PC-3 (cell line): ENCODE measurements at places on chromosomes 12 and 14.
A peak's percentile ranks its signal among the peaks of the same experiment; 100 is the strongest.

DNA sequence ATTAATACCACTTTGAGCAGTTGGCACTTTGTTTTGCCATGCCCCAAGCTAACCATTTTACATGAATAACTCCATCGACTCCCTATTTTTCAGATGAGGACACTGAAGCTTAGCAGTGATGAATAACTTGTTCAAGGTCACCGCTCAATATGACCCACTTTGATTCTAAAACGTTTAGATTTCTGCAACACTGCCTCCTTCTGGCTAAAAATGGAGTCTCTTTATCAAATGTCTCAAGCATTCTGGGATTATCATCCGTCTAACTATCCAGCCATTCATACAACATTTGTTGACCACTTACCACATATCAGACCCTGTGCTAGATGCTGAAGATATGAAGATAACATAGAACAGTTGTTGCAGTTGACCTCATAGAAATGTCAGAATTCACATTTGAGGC, 298.0 kb downstream of the PPFIA2 start:
- no peak for DNase-seq

GRCh38 chr12:2070440-2071045, 17.8 kb downstream of the CACNA1C start:
- DNase-seq, result no peak

DNA sequence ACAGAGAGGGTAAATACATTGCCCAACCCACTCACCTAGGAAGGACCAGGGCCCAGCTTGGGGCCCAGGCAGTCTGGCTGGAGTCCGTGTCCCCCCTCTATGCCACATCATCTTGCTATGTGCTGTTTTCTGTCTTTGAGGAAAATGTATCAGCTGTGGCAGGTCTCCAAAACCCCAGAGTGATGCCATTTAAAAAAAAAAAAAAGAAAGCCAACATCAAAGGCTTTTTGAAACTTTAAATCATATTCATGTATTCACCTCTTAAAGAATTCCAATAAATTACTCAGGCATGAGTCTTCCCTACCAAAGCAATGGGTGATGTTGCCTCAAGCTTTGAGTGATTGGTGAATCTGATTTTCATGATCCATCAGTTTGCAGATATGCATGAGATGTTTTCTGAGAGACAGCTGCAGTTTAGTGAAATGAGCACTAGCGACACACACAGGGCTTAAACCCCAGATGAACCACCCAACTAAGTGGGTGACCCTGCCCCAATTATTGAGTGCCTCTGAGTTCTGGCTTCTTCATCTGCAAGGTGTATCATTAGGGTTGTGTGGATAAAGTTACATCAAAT, 6.1 kb downstream of the KRT81 start:
- peak; percentile 93 for DNase-seq

- no peak for DNase-seq
Measured at GRCh38 chr14:80316441-80316840, 105.1 kb upstream of the DIO2 start.

DNA sequence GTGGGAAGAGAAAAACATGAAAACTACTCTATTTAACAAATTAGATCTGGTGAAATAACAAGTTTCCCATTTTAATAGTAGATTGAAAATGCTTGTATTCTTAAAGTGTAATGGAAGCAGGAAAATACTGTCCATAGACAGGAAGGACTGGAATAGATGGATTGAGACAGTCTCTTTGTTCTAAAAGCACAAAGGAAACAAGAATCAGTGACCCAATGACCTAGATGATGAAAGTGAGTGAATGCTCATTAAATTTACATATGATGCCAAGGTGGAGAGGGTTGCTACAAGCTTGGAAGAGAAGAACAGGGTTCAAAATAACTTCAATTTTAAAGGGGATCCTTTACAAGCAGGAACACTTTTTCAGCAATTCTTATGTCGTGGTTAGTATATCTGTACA, 233.1 kb downstream of the TRHDE start:
- DNase-seq, result no peak

- DNase-seq, result no peak
Measured at GRCh38 chr12:21337959-21338744, 3.4 kb upstream of the SLCO1A2 start.

- no peak for DNase-seq
Measured at GRCh38 chr12:41944216-41944615, 200.5 kb downstream of the GXYLT1 start.

GRCh38 chr14:103696070-103696402, 19.2 kb downstream of the XRCC3 start:
- no peak for DNase-seq

GRCh38 chr14:90383731-90384542, 12.9 kb upstream of the CALM1 start:
- DNase-seq, result peak; percentile 39

DNA sequence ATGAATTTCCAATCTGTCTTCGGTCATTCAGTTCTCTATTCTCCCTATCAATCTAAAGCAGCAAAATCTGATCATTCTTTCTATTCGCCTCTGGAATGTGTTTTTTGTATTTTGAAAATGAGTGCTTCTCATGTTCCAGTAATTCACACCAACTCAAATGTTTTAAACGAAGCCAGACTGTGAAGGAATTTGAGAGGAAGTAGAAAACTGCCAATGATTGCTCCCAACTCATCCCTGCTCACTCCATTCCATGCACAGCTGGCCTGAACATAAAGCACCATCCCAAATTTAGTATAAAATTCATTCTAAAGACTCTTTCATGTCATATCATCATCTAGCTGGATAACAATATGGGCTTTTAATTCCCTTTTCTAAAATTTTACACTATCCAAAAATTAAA, 123.8 kb downstream of the DUSP6 start:
- DNase-seq, result no peak

DNA sequence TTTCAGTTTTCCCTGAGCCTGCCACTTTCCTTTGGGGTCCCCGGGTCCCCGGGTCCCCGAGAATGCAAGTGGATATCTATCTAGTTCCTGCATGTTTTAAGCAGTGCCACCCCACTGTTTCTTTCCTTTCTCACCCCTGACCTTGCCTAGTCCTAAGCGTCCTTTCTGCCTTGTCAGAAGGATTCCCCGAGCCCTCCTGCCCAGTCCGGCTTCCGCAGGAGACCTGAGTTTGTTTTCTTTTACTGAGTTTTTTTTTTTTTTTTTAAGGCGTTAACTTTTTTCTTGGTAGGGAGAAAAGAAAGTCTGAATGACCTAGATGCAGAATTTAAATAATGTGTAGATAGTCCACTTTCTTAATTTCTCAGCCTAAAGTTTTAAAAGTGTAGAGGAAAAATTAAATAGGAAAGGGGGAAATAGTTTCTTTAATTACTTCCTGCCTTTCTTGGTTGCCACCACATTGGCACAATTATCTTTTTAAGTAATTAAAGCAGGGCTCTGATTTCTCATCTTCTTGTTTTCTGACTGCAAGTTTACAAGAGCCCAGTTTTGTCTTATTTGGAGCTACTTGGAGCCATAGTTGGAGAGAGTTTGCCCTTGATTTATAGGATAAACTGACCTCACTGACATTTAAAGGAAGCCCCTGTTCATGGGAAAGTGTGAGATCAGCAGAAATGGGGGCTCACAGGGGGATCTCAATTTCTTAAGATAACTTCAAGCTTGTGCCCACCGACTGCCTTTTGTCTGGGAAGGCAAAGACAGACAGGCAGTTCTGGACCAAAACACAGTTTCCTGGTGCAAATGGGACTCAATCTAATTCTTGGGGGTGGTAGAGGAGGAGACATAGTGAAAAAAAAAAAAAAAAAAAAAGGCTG, 2.9 kb downstream of the PAX9 start:
- DNase-seq, result peak; percentile 25

DNA sequence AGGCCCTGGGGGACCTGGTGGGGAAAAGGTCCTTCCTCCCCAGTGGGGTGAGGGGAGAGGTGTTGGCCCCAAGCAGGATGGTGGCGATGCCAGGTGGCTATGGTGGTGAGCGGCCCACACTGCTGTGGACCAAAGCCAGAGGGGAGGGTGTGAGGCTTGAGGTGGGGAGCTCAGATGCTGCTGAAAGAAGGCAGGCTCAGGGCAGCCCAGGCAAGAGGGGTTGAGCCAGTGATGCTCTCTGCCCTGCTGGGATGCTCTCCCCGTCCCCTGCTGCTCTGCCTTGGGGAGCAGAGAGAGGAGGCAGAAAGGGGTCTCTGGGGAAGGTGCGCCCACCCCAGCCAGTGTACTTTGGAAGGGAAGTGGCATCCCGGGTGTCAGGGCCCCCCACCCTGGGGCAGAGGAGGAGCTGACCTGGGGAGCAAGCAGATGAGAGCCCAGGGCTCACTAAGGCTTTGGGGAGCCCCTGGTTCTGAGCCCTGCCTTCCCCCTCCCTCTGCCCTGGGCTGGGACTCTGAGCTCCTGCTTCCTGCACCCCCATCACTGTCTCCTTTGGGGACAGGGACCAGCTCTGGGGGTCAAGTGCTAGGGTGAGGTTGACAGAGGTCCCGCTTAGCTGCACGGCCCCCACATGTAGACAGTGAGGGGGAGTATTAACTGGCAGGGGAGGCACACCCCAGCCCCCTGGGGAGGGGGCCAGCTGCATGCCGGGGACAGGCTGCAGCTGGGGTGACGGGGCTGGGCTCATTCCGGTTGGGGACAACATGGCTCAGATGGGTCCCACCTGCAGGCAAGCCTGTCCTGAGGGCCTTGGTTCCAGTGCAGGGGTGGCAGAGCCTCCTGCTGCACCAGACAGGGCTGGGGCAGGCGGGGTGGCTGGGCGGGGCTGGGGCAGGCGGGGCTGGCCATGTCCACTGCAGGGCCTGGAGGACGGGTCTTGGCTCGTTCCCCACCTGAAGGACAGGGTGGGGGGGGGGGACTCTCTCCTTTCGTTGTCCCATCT, 124.4 kb downstream of the KIF26A start:
- DNase-seq, result no peak

GRCh38 chr12:113065126-113066007, 8.8 kb downstream of the DTX1 start:
- no peak for DNase-seq

DNA sequence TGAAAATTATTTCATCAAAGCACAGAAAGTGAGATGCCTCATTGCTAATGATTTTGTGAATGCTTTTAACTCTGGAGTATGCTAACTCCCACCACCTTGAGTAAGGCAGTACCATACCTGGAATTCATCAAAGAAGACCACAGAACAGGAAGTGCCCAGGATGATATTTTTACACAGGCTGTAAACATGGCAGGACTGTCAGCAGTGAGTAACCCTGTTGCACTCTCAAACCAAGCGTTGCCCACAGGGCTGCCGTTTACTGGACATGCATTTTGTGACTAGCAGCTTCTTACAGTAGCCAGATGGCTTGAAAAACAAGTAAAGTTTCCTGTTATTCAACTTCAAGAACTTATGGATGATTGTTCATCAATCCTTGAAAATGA, 42.4 kb downstream of the RALGAPA1 start:
- DNase-seq, result no peak

DNA sequence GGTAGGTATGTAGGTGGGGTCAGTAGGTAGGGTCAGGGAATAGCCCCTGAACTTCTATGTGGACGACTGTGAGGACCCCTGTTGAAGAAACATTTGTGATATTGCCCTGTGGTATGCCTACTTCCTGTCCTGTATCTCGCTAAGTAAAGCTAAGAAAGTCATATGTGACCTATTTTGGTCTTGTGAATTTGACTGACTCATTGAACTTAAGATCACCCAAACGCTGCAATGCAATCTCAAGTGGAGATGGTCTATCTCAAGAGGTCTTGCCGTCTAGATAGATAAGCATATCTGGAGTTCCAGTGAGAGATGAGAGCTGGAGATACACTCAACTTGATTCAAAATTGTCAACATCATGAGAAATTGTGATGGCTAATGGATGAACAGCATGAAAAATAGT, 73.8 kb downstream of the TRAFD1 start:
- no peak for DNase-seq

GRCh38 chr12:65922077-65922476, 97.8 kb downstream of the HMGA2 start:
- no peak for DNase-seq

GRCh38 chr12:49696723-49697122, 10.5 kb downstream of the FMNL3 start:
- no peak for DNase-seq

- DNase-seq, result no peak
Measured at GRCh38 chr12:87096082-87096585, 839.9 kb upstream of the MGAT4C start.

GRCh38 chr14:57987596-57988300, 121.9 kb upstream of the SLC35F4 start:
- peak; percentile 60 for DNase-seq

DNA sequence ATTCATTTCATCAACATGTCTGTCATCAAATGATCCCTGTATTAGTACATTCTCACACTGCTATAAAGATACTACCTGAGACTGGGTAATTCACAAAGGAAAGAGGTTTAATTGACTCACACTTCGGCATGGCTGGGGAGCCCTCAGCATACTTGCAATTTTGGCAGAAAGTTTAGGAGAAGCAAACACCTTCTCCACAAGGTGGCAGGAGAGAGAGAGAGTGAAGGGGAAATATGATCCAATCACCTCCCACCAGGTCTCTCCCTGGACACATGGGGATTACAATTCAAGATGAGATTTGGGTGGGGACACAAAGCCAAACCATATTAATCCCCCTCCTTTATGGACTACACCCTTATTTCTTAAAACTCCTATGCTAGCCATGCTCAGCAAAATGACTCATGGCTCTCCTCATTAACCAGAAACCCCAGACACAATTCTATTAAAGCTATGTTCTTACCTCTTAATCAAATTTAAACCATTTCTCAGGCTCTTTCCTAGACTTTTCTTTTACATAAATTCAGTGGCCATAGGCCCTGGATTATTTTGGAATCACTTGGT, 932.3 kb downstream of the FLRT2 start:
- peak; percentile 26 for DNase-seq

GRCh38 chr14:51825926-51826325, 34.5 kb upstream of the GNG2 start:
- no peak for DNase-seq

GRCh38 chr12:2383325-2384028, 330.7 kb downstream of the CACNA1C start:
- DNase-seq, result no peak

GRCh38 chr12:92055877-92056276, 89.8 kb downstream of the BTG1 start:
- peak; percentile 84 for DNase-seq

DNA sequence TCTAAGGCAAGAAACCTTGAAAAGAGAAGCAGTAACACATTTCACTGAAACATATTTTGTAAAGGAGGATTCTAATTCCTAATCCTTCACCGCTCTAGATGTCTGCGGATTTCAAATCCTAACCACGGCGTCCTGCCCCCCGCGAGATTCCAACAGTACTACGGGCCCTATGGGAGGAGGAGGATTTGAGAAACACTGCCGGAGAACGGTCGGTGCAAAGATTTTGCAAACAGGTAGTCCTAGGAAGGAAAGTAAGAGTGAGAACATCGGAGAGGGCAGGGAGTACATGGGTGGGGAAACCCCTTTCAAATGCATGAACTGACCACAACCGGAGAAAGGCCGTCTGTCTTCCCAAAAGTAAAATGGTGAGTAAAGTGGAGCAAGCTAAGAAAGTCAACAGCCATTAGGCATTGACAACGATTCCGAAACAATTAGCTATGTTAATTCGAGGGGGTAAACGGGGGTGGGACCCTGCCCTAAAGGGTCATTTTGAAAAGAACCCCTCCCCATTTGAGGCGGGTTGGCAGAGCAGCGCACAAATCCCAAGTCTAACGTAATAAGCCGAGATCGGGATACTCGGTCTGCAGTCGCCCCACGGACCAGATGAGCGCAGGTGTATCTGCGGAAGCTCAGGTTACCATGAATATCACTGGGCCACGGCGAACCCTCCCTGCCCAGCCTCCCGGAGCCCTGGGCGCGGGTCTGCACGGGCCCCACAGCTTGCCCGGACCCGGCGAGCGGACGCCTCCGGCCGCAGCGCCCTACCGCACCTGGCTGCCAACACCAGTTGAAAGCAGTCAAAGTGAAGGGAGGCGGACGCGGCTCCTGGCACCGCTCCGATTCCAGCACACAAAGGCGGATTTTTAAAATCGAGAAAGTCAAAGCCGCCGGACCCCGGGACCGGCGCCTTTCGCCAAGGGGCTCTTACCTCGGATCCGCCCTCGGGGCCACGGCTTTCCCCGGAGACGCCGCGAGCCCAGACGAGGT, 662 bp downstream of the EPS8 start:
- peak; percentile 47 for DNase-seq
